ENCODE measurements at places on chromosomes 5 and 9.
A peak's percentile ranks its signal among the peaks of the same experiment; 100 is the strongest.

DNA sequence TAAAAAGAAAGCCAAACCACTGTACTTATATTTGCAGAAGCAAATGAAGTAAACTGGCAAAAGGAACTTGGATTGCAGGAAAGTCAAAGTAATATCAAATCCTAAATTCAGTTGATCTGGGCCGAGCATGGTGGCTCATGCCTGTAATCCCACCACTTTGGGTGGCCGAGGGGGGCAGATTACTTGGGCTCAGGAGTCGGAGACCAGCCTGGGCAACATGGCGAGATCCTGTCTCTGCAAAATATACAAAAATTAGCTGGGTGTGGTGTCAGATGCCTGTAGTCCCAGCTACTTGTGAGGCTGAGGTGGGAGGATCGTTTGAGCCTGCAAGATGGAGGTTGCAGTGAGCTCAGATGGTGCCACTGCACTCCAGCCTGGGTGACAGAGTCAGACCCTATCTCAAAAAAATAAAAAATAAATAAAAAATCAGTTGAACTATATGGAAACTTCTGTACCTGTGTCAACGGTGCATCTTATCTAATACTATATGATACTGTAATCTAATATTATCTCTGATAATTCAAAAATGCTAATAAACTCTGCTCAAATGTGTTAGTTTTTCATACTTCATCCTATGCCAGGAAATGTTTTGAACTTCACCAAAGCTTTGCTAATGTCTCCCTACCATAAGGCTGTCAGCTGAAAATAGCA is 10.1 kb downstream of the SELENOP start:
- no peaks in the 10 kb centered on the region for H3K4me1 ChIP-seq
- no peak for DNase-seq
- no peaks in the 10 kb centered on the region for H3K27me3 ChIP-seq
- no peaks in the 10 kb centered on the region for H3K36me3 ChIP-seq
- H3K4me3 ChIP-seq: no peak overlapping the region

GRCh38 chr9:99184110-99184474 is 37.6 kb downstream of the ALG2 start:
- no peak overlapping the region for H3K4me3 ChIP-seq
- peaks cover 34% of the 10 kb centered on the region for H3K4me1 ChIP-seq
- no peak overlapping the region for H3K27ac ChIP-seq
- DNase-seq: no peak
- no peaks in the 10 kb centered on the region for H3K27me3 ChIP-seq
- H3K36me3 ChIP-seq: no peaks in the 10 kb centered on the region

DNA sequence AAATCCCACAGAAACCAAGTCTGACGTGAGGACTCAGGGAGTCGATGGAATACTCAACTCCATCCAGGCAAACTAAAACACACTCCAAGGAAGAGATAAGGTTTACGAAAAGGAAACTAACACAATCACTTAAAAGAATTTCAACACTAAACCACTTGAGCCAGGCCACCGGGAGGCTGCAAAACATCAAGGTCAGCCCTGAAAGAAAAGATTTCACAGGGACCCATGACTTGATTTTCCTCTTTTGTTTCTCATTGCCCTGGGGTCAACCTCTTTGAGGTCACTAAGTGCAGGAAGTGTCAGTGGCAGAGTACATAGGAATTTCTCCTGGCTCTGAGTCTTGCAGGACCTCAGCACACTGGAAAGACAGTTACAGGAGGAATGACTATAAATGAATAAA is 77.8 kb upstream of the TARS1 start:
- H3K27me3 ChIP-seq: no peaks in the 10 kb centered on the region
- no peak overlapping the region for H3K27ac ChIP-seq
- H3K4me1 ChIP-seq: no peaks in the 10 kb centered on the region
- DNase-seq: no peak

DNA sequence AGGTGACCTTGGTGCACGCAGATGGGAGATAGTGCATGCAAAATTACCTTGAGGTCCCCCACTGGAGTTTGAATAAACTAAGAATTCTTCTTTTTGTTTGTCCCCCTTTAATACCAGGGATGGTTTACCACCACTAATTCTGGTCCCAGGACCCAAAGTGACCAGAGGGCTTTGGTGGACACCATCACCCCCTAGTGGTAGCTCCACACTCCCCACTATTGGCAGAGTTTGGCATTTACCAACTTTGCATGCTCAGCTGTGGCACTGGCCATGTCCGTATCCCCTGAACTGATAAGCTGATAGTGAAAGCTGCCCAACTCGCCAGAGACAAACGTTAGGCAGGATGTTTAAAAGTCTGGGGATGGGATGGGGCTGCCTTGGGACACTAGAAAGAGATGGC is 3.3 kb downstream of the ASTN2 start:
- no peaks in the 10 kb centered on the region for H3K36me3 ChIP-seq
- peaks cover 12% of the 10 kb centered on the region for H3K27me3 ChIP-seq
- no peaks in the 10 kb centered on the region for H3K4me1 ChIP-seq

GRCh38 chr5:2213121-2213730 is 330.5 kb upstream of the IRX4 start:
- no peak for DNase-seq
- no peaks in the 10 kb centered on the region for H3K27me3 ChIP-seq
- no peaks in the 10 kb centered on the region for H3K4me1 ChIP-seq
- H3K27ac ChIP-seq: no peak overlapping the region

DNA sequence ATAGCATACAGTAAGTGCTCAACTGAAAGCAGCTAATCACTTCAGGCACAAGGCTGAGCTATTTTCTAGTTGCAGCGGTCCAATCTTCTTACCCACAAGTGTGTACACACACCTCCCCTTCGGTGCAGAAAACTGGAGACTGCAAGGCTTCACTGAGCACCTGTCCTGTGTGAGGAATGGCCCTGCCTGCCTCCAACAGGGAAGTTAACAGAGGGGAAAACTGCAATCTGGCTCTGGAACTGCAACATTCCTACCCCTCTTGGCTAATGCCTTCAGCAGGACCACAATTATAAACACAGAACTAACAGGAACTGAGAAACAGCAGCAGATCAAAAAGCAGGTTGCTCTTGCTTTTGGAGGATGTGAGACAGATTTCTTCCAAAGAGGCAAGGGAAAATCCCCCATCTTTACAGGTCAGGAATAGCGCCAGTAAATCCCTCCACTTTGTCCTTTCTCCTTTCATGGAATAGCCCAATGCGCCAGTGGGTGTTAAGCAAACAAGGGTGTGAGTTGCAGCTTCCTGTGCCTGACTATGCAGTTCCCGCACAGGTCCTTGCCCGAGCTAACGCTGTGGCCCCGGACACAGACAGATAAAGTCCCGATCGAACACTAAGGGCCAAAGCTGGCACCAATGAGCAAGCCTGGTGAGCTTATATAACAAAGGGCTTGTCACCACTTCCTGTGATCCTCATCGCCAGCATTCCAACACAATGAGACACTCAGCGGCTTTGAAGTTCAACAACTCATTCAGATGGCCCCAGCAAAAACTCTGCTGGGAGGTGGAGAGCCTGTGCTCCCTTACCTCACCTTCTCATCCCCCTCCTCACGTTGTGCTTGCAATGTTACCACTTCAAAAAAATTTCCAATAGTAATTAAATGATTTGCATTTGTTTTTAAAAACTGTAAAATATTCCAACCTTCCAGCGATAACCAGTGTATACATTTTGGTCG is 21.5 kb downstream of the SHB start:
- H3K27me3 ChIP-seq: no peaks in the 10 kb centered on the region
- H3K4me1 ChIP-seq: no peaks in the 10 kb centered on the region
- no peaks in the 10 kb centered on the region for H3K36me3 ChIP-seq
- no peak overlapping the region for H3K27ac ChIP-seq
- H3K4me3 ChIP-seq: no peak overlapping the region

DNA sequence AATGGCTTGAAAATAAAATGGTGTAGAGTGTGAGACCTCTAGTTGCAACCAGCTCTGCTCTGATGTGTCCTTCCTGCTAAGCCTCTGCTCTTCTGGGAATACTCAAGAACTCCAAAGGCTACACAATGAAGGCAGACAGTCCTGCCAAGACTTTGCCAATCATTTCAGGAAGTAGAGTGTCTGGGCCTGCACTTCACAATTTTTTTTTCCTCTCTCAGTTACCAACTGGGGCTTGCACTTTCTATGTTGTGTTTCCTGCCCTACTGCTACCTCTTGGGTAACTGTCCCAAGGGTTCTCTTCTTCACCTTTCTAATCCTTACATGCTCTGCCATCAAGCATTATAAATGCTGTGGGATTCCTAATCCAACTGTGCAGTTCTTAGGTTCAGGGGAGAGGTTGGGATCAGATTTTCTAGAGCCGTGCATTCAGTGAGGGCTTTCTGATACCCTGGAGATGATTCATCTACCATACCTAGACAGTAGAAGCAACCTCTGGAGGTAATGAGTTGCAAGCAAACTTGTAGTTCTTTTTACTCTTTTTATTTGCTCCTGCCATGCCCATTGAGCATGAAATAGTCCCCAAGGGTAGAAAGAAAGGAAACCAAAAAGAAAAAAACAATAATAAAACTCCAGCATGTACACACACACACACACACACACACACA is 365.9 kb downstream of the MLLT3 start:
- no peak for DNase-seq
- H3K36me3 ChIP-seq: no peaks in the 10 kb centered on the region
- H3K27ac ChIP-seq: no peak overlapping the region
- H3K4me3 ChIP-seq: no peak overlapping the region

- H3K4me1 ChIP-seq: no peaks in the 10 kb centered on the region
- H3K4me3 ChIP-seq: no peak overlapping the region
- no peaks in the 10 kb centered on the region for H3K36me3 ChIP-seq
Measured at GRCh38 chr5:38347040-38347763, 88.8 kb downstream of the EGFLAM start.

GRCh38 chr5:176536132-176536901 is 885 bp downstream of the RNF44 start:
- H3K27me3 ChIP-seq: no peaks in the 10 kb centered on the region
- H3K4me3 ChIP-seq: peak overlapping the region; percentile 97
- H3K36me3 ChIP-seq: no peaks in the 10 kb centered on the region

GRCh38 chr5:71810471-71811195 is 91.6 kb downstream of the CARTPT start:
- no peak for DNase-seq
- H3K36me3 ChIP-seq: no peaks in the 10 kb centered on the region
- H3K4me3 ChIP-seq: no peak overlapping the region
- H3K27ac ChIP-seq: no peak overlapping the region

- H3K4me3 ChIP-seq: no peak overlapping the region
- H3K4me1 ChIP-seq: no peaks in the 10 kb centered on the region
- H3K27ac ChIP-seq: no peak overlapping the region
- DNase-seq: no peak
- H3K27me3 ChIP-seq: no peaks in the 10 kb centered on the region
- no peaks in the 10 kb centered on the region for H3K36me3 ChIP-seq
Measured at GRCh38 chr9:98558575-98558974, 150.2 kb downstream of the GABBR2 start.

DNA sequence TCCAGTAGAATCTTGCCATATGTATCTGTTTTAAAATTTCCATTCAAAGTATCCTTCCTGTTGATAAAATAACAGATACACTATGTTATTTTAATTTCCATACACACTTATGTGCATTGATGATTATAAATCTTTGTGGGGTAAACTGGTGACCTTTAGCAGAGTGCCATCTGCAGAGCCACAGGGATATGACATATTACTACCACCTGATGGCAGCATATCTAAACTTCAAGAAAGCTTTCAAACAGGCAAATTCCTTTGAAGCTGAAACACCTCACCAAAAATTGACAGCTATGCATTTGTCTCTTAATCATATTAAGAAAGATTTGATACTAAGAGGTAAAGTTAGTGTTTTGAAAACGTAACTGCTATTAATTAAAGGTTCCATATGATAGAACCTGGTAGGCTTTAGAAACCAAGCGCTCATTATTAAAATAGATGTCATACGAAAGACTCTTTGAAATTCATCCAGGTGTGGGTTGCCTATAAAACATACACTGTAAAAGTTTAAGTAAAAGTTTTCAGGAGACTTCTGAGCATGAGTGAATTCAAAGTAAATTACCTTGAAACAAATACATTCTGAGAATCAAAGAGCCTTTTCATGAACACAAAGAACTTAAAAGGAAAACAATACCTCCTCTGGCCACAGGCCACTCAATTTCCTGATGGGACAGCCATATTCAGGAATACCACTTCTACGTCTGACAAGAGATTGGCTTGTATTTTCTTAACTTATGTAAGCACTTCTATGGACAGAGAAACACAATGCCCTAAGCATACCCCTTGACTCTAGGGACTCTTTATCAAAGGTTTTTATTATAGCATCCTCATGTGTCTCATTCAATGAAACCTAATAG is 93.3 kb downstream of the KIAA0825 start:
- peak; percentile 80 for DNase-seq
- no peak overlapping the region for H3K4me3 ChIP-seq
- H3K27ac ChIP-seq: no peak overlapping the region

GRCh38 chr9:108534741-108535140 is 321.0 kb downstream of the ACTL7B start:
- no peaks in the 10 kb centered on the region for H3K27me3 ChIP-seq
- no peak overlapping the region for H3K27ac ChIP-seq
- no peak overlapping the region for H3K4me3 ChIP-seq
- H3K36me3 ChIP-seq: no peaks in the 10 kb centered on the region
- no peak for DNase-seq
- no peaks in the 10 kb centered on the region for H3K4me1 ChIP-seq

DNA sequence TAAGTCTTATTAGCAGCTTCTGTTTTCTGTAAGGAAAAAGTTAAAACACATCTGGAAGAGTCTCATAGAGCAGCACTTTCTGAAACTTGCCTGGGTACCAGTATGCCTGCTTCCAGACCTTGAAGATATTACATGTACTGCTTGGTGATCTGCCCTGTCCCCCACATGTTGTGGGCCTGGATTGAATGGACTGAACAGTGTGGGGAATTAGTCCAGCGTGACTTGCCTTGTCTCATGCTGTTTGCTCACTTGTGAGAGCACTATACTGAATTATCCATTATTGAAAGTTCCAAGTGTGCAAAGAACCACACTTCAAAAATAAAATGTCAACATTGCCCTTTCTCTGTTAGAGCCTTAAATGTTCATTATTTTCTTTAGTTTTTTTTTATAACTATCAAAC is 8.9 kb downstream of the CTNNA1 start:
- H3K4me1 ChIP-seq: peaks cover 18% of the 10 kb centered on the region
- no peaks in the 10 kb centered on the region for H3K36me3 ChIP-seq
- H3K27ac ChIP-seq: no peak overlapping the region

GRCh38 chr5:132474131-132474723 is 16.3 kb downstream of the IRF1 start:
- H3K4me1 ChIP-seq: peaks cover 41% of the 10 kb centered on the region
- no peaks in the 10 kb centered on the region for H3K36me3 ChIP-seq
- no peak for DNase-seq

DNA sequence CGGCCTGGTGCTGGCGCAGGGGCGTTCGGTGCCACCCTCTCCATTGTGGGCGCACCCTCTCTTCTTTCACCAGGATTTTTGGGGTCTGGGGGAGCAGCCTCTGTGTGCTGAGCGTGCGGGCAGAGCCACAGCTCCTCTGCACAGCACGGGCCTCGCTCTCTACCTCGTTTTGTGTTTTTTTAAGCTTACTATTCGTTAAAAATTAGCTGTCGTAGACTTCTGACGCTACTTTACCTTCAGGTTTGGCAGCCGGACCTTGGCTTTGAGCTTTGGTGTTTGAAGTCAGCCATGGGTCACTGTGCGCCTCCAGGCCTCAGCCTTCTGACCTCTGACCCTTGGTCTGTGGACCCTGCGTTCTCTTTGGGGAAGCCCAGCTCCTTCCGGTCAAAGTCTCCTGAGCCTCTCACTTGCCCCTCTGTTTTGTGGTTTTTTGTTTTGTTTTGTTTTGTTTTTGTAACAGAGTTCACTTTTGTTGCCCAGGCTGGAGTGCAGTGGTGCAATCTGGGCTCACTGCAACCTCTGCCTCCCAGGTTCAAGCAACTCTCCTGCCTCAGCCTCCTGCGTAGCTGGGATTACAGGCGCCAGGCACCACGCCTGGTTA is 88.2 kb upstream of the CACNA1B start:
- no peak for DNase-seq
- H3K27ac ChIP-seq: no peak overlapping the region
- H3K4me3 ChIP-seq: no peak overlapping the region
- H3K36me3 ChIP-seq: 0 out of 2 replicates have a peak, but pooled peaks cover 3% of the 10 kb centered on the region
- H3K27me3 ChIP-seq: no peaks in the 10 kb centered on the region

Measured in MM.1S (cell line).